Stimulated activated CD8-positive, alpha-beta memory T cell treated with anti-CD3 and anti-CD28 coated beads, Interleukin-2, amount 100 ng/mL, for 1 hour (primary cell): ENCODE measurements at places on chromosomes 3 and 15.

DNA sequence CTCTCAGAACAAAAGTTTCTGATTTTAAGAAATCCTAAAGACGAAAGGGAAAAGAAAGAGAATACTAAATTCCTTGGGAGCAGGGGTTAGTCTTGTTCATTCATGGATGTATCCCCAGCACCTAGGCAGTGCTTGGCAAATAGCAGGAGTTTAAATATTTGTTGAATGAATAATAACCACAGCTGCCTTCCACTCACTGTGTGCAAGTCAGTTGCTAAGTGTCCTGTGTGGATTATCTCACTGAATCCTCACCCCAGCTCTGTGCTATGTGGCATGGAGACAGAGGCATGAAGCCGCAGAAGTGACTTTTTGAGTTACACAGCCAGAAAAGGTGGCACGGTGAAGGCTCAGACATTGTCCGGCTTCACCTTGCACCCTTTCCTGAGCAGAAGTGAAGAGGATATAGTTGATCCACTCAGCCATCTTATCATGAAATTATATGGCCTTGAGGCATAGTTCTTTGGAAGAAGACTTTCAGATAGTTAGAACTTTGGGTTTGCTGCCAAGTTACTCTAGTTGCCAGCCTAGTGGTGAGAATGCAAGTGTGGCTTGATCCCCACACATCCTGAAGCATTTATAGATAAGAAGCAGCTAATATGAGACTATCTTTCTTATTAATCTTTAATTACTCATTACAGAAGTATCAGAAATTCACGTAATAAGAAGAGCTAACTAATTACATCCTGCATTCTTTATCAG is 355.5 kb downstream of the LRTM1 start:
- DNase-seq: no peak

GRCh38 chr3:56484122-56484521 is 15.9 kb upstream of the ERC2 start:
- no peak for DNase-seq

DNA sequence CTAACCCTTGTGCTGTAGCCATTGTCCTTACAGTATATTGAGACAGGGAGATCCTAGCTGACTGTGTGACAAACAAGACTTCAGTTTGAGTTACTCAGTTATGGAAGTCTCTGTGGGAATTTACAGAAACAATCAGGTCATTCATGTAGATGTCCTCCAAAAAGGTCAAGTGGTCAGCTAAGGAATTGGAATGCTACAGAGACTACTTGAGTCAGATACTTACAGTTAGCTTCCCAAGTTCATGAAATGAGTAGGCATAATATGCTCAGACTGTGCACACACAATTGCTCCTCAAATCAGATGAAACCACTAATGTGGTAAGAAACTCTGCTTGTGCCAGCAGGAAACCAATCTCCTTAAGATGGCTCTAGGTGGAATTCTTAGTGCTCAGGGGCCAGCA is 985.7 kb downstream of the NSUN3 start:
- DNase-seq: no peak

DNA sequence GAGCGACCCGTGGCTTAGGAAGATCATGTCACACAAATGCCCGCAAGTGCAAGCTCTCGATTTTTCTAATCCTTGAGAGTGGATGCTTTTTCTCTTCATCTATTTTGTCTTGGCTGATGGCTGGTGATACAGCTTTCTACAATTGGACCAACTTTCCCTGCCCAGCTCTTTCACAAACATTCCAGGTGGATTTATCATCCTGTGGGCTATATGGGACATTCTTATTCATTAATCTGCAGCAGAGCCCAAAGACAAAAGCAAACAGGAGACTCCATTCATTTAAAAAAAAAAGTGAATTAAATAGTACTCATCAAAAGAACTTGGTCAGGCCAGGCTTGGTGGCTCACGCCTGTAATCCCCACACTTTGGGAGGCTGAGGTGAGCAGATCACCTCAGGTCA is 14.2 kb upstream of the TSEN2 start:
- DNase-seq: no peak

- no peak for DNase-seq
These were observed 23.9 kb downstream of the LRIG1 start for GRCh38 chr3:66476852-66477381.

GRCh38 chr3:87491843-87492242 is 215.5 kb upstream of the POU1F1 start:
- no peak for DNase-seq

DNA sequence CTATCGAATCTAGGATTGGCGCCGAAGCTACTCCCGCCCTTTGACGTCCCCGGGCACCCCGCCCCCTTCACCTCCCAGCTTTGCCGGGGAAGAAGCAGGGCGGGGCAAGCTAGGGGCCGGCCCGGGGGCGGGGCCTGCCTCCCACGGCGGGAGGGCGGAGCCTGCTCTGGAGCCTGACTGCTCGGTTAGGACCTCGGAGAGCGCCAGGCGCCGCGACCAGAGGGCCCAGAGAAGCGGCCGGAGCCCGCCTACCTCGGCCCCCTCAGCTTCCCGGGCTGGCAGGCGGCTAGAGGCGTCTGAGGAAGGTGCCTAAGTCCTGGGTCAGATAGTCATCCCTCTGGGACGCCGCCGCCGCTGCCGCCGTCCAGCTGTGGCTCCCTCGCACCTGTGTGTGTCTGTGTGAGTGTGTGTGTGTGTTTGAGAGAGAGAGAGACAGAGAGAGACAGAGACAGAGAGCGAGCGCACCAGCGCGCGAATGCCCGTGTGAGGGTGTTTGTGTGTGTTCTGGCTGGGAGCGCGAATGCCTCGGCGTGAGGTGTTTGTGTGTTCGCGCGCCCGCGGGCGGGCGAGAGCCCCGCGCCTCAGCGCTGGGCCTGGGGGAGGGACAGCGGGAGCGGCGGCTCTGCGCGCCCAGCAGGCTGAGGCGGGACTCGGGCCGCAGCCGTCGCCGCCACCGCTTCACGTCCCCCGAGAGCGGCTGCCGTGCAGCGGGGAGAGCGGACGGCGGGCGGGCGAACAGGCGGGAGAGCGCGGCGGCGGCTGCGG is at the start of gene STXBP5L:
Gene STXBP5L (plus strand): TSS at position 176 of the 765 bp plus-strand sequence. CDS start 1,374 bp downstream, outside the sequence.
- DNase-seq: no peak

- no peak for DNase-seq
These were observed 60.8 kb upstream of the GOLIM4 start for GRCh38 chr3:168156479-168156878.

DNA sequence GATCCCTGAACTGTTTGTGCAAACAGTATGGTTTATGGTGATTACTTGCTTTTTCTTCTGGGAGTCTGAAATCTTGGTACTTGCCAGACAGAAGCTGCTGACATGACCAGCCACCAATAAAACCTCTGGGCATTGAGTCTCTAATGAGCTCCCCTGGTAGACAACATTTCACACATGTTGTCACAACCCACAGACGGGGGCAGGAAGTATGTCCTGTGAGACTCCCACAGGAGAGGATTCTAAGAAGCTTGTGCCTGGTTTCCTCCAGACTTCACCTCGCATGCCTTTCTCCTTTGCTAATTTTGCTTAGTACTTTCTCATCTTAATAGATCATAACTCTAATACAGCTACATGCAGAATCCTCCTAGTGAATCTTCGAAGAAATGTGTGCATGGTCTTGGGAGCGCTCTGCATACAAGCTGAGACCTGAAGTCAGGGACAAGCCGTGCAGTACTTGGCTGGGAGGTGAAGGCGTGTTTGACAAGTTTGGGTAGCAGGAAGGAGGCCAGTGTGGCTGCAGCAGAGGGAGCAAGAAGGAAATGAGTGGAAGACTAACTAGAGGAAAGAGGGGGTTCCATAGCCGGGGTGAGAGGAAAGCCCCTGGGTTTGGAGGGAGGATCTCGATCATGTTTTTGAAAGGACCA is 49.0 kb downstream of the B3GNT5 start:
- DNase-seq: no peak

GRCh38 chr3:98791341-98792325 is 28.5 kb downstream of the ST3GAL6 start:
- DNase-seq: no peak

- DNase-seq: no peak
These were observed 953.4 kb downstream of the ZPLD1 start for GRCh38 chr3:103388214-103388613.
